ENCODE measurements at places on chromosomes 4 and X. TPM values are rescaled to one million over a fixed set of nuclear protein-coding genes. Genes with fewer than 3 reads are reported as not detected.

DACH2 gene
- total RNA-seq = not detected

- H3K4me1 ChIP-seq = no peaks in the 10 kb centered on the region
- H3K27me3 ChIP-seq = no peaks in the 10 kb centered on the region
- DNase-seq = no peak
- H3K36me3 ChIP-seq = no peaks in the 10 kb centered on the region
Measured at GRCh38 chr4:22573198-22573597, 57.3 kb upstream of the ADGRA3 start.

GRCh38 chr4:154478547-154478946 lies 13.1 kb downstream of the DCHS2 start:
- H3K4me1 ChIP-seq = no peaks in the 10 kb centered on the region
- H3K36me3 ChIP-seq = no peaks in the 10 kb centered on the region
- H3K4me3 ChIP-seq = no peak overlapping the region
- H3K27ac ChIP-seq = no peak overlapping the region

GPR143 gene
- total RNA-seq = not detected

GRCh38 chr4:13612569-13612968 lies 15.0 kb downstream of the BOD1L1 start:
- H3K4me1 ChIP-seq = peaks cover 5% of the 10 kb centered on the region
- no peak for DNase-seq
- H3K4me3 ChIP-seq = no peak overlapping the region
- no peak overlapping the region for H3K27ac ChIP-seq

TRIM61 gene
- not detected for total RNA-seq

UGT2B7 gene
- total RNA-seq = not detected

GRCh38 chrX:119145241-119145653 lies 17.6 kb upstream of the KIAA1210 start:
- H3K4me1 ChIP-seq = no peaks in the 10 kb centered on the region
- H3K36me3 ChIP-seq = no peaks in the 10 kb centered on the region
- no peak for DNase-seq
- no peak overlapping the region for H3K4me3 ChIP-seq

DNA sequence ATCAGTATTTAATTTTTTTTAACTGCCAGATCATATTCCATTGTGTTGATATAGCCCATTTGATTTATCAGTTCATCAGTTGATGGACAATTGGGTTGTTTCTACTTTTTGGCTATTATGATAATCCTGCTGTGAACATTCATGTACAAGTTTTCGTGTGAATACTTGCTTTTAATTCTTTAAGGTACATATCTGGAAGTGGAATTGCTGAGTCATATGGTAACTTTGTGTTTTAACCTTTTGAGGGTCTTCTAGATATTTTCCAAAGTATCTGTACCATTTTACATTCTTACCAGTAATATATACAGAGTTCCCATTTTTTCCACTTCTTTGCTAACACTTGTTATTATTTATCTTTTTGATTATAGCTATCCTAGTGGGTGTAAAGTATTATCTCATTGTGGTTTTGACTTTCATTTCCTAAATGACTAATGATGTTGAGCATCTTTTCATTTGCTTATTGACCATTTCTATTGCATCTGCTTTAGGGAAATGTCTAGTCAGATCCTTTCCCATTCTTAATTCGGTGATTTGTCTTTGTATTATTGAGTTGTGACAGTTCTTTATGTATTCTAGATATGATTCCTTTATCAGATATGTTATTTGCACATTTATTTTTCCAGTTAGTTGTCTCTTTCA lies 75.2 kb upstream of the NUDT6 start:
- H3K4me3 ChIP-seq = no peak overlapping the region
- H3K27ac ChIP-seq = no peak overlapping the region
- DNase-seq = no peak
- no peaks in the 10 kb centered on the region for H3K27me3 ChIP-seq
- H3K36me3 ChIP-seq = no peaks in the 10 kb centered on the region

DNA sequence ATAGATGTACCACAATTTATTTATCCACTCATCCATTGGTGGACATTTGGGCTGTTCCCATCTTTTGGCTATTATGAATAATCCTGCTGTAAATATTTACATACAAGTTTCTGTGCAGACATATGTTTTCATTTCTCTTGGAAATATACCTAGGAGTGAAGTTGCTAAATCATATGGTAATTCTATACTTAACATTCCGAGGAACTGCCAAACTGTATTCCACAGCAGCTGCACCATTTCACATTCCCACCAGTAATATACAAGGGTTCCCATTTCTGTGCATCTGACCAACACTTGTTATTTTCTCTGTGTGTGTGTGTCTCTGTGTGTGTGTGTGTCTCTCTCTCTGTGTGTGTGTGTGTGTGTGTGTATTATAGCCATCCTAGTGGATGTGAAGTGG lies 15.4 kb upstream of the DOCK11 start:
- no peaks in the 10 kb centered on the region for H3K36me3 ChIP-seq
- DNase-seq = no peak
- H3K4me3 ChIP-seq = no peak overlapping the region
- H3K27ac ChIP-seq = no peak overlapping the region

GRCh38 chr4:176340871-176341685 lies 21.3 kb downstream of the SPCS3 start:
- no peak overlapping the region for H3K27ac ChIP-seq
- no peak for DNase-seq
- no peaks in the 10 kb centered on the region for H3K36me3 ChIP-seq
- peaks cover 9% of the 10 kb centered on the region for H3K4me1 ChIP-seq

GRCh38 chr4:145679520-145679919 lies 426 bp upstream of the C4orf51 start:
- peaks cover 7% of the 10 kb centered on the region for H3K4me1 ChIP-seq
- H3K36me3 ChIP-seq = no peaks in the 10 kb centered on the region
- no peak overlapping the region for H3K4me3 ChIP-seq
- H3K27me3 ChIP-seq = no peaks in the 10 kb centered on the region
- no peak for DNase-seq
- peak overlapping the region; percentile 63 for H3K27ac ChIP-seq

SERPINA7 gene
- total RNA-seq = not detected

MAGEA4 gene
- total RNA-seq = not detected

DNA sequence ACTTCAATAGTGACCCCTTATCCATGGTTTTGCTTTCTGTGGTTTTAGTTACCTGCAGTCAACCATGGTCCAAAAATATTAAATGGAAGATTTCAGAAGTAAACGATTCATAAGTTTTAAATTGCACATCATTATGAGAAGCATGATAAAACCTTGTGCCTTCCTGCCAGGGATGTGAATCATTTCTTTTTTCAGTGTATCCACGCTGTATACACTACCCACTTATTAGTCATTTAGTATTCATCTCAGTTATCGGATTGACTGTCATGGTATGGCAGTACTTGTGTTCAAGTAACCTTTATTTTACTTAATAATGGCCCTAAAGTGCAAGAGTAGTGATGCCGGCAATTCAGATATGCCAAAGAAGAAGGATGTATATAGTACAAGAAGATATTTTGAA lies 37.7 kb upstream of the TASL start:
- H3K27ac ChIP-seq = no peak overlapping the region
- no peak overlapping the region for H3K4me3 ChIP-seq
- no peaks in the 10 kb centered on the region for H3K4me1 ChIP-seq
- DNase-seq = no peak
- H3K36me3 ChIP-seq = no peaks in the 10 kb centered on the region

DNA sequence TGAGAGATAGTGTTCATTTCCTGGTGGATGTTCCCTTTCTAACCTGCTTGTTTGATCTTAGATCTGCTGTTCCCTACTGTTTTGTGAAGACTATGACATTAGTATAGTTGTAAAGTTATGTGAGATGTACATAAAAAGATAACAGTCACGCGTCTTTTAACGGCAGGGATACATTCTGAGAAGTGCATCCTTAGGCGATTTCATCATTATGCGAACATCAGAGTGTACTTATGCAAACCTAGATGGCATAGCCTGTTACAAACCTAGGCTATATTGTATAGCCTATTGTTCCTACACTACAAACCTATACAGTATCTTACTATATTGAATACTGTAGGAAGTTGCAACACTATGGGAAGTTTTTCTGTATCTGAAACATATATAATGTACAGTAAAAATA lies 50.4 kb downstream of the MCUB start:
- H3K27ac ChIP-seq = no peak overlapping the region
- H3K27me3 ChIP-seq = no peaks in the 10 kb centered on the region
- DNase-seq = no peak

UGT2B15 gene
- total RNA-seq = not detected

DCAF8L2 gene
- total RNA-seq = not detected

DNA sequence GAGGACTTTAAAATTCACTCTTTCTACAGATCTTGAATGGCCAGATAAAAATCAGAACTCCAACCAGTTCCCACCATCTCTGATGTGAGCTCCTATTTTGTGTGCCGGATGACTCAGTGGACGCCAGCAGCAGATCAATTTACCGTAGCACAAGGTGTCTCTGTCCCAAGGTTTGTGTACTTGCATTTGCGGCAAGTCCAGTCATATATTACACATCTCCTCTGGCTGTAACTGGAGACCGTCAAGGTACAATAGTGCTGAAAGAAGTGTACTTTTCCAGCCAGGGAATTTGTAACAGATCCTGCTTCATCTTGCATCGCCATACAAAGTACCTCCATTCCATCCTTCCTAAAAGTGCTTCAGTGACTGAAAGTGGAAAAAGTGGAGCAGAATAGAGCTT lies 108.2 kb upstream of the SORBS2 start:
- no peaks in the 10 kb centered on the region for H3K36me3 ChIP-seq
- no peaks in the 10 kb centered on the region for H3K27me3 ChIP-seq
- H3K4me3 ChIP-seq = no peak overlapping the region
- no peak overlapping the region for H3K27ac ChIP-seq
- no peak for DNase-seq

Data from esophagus muscularis mucosa (tissue), 4 donors.